Psoas muscle (tissue), 8 donors: ENCODE measurements at places on chromosomes 16 and 17. TPM values are rescaled to one million over a fixed set of nuclear protein-coding genes. Genes with fewer than 3 reads are reported as not detected.
A peak's percentile ranks its signal among the peaks of the same experiment; 100 is the strongest.

Gene INCA1
- 3.8 TPM for total RNA-seq

GRCh38 chr17:32876417-32877163 lies at the start of gene MYO1D:
Gene MYO1D, minus strand, starts transcription at chr17:32877124. Its CDS starts 252 bp downstream, at chr17:32876872.
- H3K27me3 ChIP-seq: no peaks in the 10 kb centered on the region
- peak; percentile 38 for DNase-seq
- H3K4me1 ChIP-seq: peaks cover 4% of the 10 kb centered on the region
- H3K27ac ChIP-seq: peak within 1 kb of the TSS; percentile 72

DNA sequence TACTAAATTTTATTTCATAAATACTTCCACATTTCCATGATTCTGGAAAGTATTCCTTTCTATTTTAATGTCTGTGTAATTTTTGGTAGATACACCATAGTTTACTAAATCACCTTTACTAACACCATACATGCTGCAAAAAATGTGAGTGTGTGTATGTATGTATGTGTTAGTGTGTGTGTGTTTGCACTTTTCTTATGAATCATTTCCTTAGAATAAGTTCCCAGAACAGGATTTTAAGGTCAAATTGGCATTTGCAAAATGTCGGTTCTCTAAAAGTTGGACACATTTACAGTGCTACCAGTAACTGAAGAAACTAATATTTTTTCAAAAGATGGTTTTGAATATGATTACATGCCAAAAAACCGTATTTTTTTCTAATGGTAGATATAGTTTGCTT lies 137.1 kb downstream of the CYB561 start:
- no peaks in the 10 kb centered on the region for H3K27me3 ChIP-seq
- no peak for DNase-seq
- H3K4me1 ChIP-seq: no peaks in the 10 kb centered on the region
- H3K36me3 ChIP-seq: no peaks in the 10 kb centered on the region
- no peak overlapping the region for H3K27ac ChIP-seq

GRCh38 chr17:19713462-19713861 lies 2.9 kb downstream of the SLC47A2 start:
- no peak overlapping the region for H3K4me3 ChIP-seq
- no peak overlapping the region for H3K27ac ChIP-seq
- H3K36me3 ChIP-seq: no peaks in the 10 kb centered on the region
- DNase-seq: no peak
- H3K4me1 ChIP-seq: peaks cover 3% of the 10 kb centered on the region
- H3K27me3 ChIP-seq: no peaks in the 10 kb centered on the region

Gene ZFP3
- total RNA-seq: 8.3 TPM

Gene ARMC5
- total RNA-seq: 14.8 TPM

GRCh38 chr17:1455291-1455796 lies 688 bp downstream of the CRK start:
- H3K36me3 ChIP-seq: peaks cover 2% of the 10 kb centered on the region
- peak; percentile 78 for DNase-seq
- peak overlapping the region; percentile 95 for H3K4me3 ChIP-seq
- H3K27me3 ChIP-seq: no peaks in the 10 kb centered on the region
- peak overlapping the region; percentile 95 for H3K27ac ChIP-seq

DNA sequence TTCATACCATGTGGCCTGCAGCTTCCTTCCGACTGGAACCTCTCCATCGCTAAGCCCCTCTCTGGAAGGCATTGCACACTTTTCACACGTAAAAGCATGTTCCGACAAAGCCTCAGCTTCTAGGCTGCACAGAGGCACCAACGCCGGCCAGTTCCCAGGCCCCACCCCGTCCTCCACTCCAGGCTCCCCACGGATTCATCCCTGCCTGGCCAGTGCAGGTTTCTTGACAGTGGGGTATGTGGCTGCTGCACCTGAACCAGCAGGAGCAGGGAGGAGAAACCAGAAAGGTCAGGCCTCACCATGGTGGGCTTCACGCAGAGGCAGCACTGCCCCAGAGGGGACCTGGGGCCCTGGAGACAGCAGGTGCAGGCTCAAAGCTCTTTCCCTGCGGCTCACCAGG lies 14.2 kb downstream of the TIMM22 start:
- peaks cover 1% of the 10 kb centered on the region for H3K27me3 ChIP-seq
- no peak for DNase-seq
- no peaks in the 10 kb centered on the region for H3K36me3 ChIP-seq
- H3K4me3 ChIP-seq: no peak overlapping the region
- H3K27ac ChIP-seq: no peak overlapping the region
- peaks cover 4% of the 10 kb centered on the region for H3K4me1 ChIP-seq

Gene CACNB1
- total RNA-seq: 222 TPM

- H3K27ac ChIP-seq: no peak overlapping the region
- no peak overlapping the region for H3K4me3 ChIP-seq
- no peaks in the 10 kb centered on the region for H3K4me1 ChIP-seq
- no peaks in the 10 kb centered on the region for H3K36me3 ChIP-seq
- no peaks in the 10 kb centered on the region for H3K27me3 ChIP-seq
- peak; percentile 23 for DNase-seq
These were observed 47.1 kb downstream of the IRX3 start for GRCh38 chr16:54239456-54239855.

- peaks cover 1% of the 10 kb centered on the region for H3K27me3 ChIP-seq
- H3K4me3 ChIP-seq: no peak overlapping the region
- H3K4me1 ChIP-seq: no peaks in the 10 kb centered on the region
- no peak overlapping the region for H3K27ac ChIP-seq
These were observed 6.2 kb upstream of the MYOCD start for GRCh38 chr17:12659500-12659899.

- DNase-seq: no peak
- peaks cover 40% of the 10 kb centered on the region for H3K4me1 ChIP-seq
- H3K36me3 ChIP-seq: no peaks in the 10 kb centered on the region
- H3K27me3 ChIP-seq: no peaks in the 10 kb centered on the region
- no peak overlapping the region for H3K4me3 ChIP-seq
These were observed 49.7 kb upstream of the ARL4D start for GRCh38 chr17:43349142-43349541.

DNA sequence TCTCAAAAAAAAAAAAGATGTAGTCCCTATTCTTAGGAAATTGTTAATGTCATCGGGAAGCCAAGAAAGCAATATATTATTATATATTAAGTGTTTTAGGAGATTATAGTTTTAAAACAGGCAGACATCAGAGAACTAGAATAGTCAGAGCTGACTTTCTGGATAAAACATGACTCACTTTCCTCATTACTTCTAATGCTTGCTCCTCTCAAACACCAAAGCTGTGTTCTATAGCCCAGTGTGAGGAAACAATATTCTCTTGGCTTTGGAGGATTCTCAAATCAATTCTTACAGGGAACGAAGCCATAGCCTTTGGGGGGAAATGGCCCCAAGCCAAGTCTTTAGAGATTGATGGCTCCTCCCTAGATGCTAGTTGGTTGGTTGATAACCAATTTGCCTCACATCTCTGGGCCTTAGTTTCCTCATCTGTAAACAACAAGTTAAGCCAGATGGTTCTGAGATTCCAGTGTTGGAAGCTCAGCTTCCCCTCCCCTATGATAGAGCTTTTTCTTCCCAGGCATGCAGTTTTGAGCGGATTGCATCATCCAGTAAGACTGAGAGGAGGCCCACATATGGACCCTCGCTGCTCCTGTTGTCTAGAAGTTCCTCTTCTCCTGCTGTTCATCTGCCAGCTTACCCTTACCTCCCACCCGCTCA lies 12.4 kb downstream of the NMT1 start:
- peaks cover 31% of the 10 kb centered on the region for H3K4me1 ChIP-seq
- no peak overlapping the region for H3K4me3 ChIP-seq
- no peak for DNase-seq
- H3K36me3 ChIP-seq: peaks cover 37% of the 10 kb centered on the region
- peak overlapping the region; percentile 30 for H3K27ac ChIP-seq
- no peaks in the 10 kb centered on the region for H3K27me3 ChIP-seq

Gene LAT
- 1.6 TPM for total RNA-seq

GRCh38 chr17:349666-350065 lies 2.9 kb downstream of the RPH3AL start:
- peaks cover 1% of the 10 kb centered on the region for H3K27me3 ChIP-seq
- H3K4me3 ChIP-seq: no peak overlapping the region
- peaks cover 13% of the 10 kb centered on the region for H3K4me1 ChIP-seq
- no peak for DNase-seq
- H3K36me3 ChIP-seq: no peaks in the 10 kb centered on the region

DNA sequence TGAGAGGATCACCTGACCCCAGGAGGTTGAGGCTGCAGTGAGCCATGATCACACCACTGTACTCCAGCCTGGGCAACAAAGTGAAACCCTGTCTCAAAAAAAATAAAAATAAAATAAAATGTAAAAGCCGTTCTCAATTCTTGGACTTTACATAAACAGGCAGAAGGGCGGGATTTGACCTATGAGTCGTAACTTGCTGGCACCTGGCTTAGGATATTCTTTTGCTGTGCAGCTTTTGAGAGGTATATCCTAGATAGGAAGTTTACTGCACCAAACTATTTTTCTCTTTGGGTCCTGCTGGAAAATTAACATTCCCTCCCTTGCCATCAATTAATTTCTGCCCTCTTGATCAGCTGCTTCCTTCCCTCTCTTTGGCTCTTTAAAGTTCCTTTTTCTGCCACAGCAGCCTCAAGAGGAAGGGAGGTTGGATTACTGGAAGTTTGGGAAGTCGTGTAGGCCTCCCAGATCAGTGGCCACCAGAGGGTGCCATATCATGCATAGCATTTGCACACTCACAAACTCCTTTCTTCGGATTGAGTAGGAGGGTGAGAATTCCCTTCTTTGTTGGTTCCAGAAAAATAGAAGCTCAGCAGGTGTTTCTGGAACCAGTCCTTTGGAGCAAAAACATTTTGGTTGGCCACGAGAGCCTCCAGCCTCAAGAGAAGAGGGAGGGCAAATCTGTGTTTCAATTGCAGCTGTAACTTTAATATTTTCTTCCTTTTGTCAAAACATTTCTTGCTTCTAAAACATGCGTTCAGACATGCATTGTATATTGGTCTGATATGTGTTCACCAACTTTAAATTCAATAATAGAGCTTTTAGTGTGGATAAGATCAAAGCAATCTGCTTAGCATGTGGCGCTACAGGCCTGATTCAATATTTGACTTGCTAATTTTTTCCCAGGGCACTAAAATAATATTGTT lies 147.3 kb downstream of the CCDC182 start:
- H3K4me3 ChIP-seq: no peak overlapping the region
- H3K27ac ChIP-seq: peak overlapping the region; percentile 1
- no peaks in the 10 kb centered on the region for H3K36me3 ChIP-seq
- peak; percentile 66 for DNase-seq
- H3K4me1 ChIP-seq: peaks cover 14% of the 10 kb centered on the region

Gene CCDC102A
- 2.1 TPM for total RNA-seq

Gene KRTAP2-3
- total RNA-seq: not detected

Gene KRT31
- 4.6 TPM for total RNA-seq

Gene CACNG1
- 36.9 TPM for total RNA-seq

DNA sequence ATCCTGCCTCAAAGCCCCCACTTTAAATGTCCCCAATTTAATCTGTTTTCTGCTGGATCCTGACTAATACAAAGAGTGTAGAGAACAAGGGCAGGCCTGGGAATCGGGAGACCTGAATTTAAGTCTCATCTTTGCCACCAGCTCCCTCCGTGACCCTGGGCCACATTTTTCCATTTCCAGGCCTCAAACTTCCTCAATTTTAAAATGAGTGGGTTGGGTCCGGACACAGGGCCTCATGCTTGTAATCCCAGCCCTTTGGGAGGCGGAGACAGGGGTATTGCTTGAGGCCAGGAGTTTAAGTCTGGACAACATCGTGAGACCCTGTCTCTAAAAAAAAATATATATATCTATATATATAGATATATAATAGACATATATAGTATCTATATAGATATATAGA lies 61.4 kb downstream of the SRL start:
- H3K4me1 ChIP-seq: no peaks in the 10 kb centered on the region
- H3K27ac ChIP-seq: no peak overlapping the region
- no peak for DNase-seq
- H3K27me3 ChIP-seq: no peaks in the 10 kb centered on the region
- no peak overlapping the region for H3K4me3 ChIP-seq

GRCh38 chr16:69930117-69930776 lies 20.9 kb upstream of the CLEC18A start:
- no peak overlapping the region for H3K4me3 ChIP-seq
- no peak overlapping the region for H3K27ac ChIP-seq
- peak; percentile 44 for DNase-seq
- H3K36me3 ChIP-seq: peaks cover 63% of the 10 kb centered on the region
- H3K27me3 ChIP-seq: no peaks in the 10 kb centered on the region
- peaks cover 11% of the 10 kb centered on the region for H3K4me1 ChIP-seq

- H3K4me1 ChIP-seq: no peaks in the 10 kb centered on the region
- H3K36me3 ChIP-seq: no peaks in the 10 kb centered on the region
- no peak overlapping the region for H3K27ac ChIP-seq
- H3K4me3 ChIP-seq: no peak overlapping the region
- no peak for DNase-seq
- no peaks in the 10 kb centered on the region for H3K27me3 ChIP-seq
These were observed 5.9 kb downstream of the CCDC154 start for GRCh38 chr16:1438229-1439057.

Gene CA5A
- not detected for total RNA-seq

- H3K36me3 ChIP-seq: no peaks in the 10 kb centered on the region
- no peak overlapping the region for H3K27ac ChIP-seq
- DNase-seq: no peak
- H3K27me3 ChIP-seq: no peaks in the 10 kb centered on the region
- H3K4me3 ChIP-seq: no peak overlapping the region
These were observed 63.9 kb downstream of the CPPED1 start for GRCh38 chr16:12739738-12740137.

DNA sequence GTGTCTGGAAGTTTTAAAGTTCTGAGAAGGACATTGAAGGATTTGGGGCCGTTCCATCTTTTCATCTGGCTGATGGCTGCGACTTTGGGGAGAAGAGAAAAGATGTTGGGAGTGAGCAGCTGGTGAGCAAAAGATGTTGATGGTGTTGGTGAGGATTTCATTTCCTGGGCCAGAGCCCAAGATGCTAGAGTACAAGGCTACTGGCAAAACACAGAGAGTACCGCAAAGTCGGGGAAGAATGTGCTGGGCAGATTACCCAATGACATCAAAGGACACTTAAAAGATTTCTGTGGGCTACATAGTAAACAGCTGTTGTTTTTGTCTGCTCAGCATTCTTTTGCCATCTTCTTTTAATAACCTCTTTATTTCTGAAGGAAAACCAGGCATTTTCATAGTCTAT lies 49.4 kb upstream of the GAS7 start:
- no peak for DNase-seq
- H3K27ac ChIP-seq: no peak overlapping the region
- H3K27me3 ChIP-seq: no peaks in the 10 kb centered on the region
- H3K4me1 ChIP-seq: no peaks in the 10 kb centered on the region
- no peaks in the 10 kb centered on the region for H3K36me3 ChIP-seq
- H3K4me3 ChIP-seq: no peak overlapping the region

Gene ADAD2
- total RNA-seq: not detected
